GM13976 (cell line): ENCODE measurements at places on chromosomes 12 and 14.

DNA sequence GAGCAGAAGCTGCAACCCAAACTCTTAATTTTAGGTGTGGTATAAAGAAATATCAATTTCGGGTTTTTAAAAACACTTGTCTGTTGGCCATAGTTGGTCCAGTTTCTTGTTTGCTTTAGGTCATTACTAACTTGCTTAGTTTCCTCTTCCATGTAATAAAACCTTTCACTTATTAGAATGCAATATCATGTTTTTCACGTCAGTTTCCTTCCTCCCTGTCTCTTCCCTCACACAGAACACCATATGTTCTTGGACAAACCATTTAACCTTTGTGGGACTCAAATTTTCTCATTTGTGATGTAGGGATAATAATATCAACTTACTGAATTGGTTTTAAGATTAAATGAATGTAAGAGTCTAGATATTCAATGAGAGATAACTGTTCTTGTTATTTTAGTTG lies 22.9 kb downstream of the PMCH start:
- DNase-seq: no peak

DNA sequence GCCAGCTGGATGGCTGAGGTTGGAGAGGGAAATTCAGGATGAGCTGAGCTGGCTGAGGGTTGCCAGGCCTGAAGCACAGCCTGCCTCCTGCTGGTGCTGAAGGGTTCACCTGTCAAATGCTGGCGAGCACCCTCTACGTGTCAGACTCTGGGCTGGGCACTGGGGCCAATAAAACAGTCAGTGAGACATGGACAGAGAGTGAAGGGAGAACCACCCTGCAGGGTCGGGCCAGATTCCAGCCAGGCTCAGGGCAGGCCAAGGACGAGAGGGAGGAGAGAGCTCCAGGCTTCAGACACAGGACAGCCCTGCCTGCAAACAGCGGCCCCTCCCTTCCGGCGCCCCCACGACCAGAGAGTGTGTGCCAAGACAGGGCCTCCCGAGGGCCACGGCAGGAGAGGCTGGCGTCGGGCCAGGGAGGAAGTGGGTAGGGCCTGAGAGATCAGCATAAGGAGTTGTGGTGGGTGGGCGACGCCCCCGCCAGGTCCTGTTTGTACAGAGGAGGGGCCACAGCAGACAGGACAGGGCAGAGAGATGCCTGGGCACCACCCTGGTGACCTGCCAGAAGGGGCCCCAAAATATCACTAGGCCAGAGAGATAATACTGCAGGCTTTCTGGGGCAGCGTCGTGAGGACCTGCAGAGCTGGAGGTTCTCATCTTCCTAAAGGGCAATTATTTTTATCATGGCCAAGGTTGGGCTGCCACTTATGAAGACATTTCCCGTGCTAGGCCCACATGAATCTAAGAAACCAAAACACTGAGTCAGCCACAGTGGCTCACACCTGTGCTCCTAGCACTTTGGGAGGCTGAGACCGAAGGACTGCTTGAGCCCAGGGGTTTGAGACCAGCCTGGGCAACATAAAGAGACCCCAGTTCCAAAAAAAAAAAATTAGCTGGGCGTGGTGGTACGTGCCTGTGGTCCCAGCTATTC lies 73.1 kb upstream of the GPR68 start:
- DNase-seq: peak; percentile 55

GRCh38 chr14:50398189-50398580 lies 1.5 kb upstream of the CDKL1 start:
- DNase-seq: no peak

- peak; percentile 63 for DNase-seq
These were observed 1.4 kb downstream of the PLXNC1 start for GRCh38 chr12:94149781-94150239.

DNA sequence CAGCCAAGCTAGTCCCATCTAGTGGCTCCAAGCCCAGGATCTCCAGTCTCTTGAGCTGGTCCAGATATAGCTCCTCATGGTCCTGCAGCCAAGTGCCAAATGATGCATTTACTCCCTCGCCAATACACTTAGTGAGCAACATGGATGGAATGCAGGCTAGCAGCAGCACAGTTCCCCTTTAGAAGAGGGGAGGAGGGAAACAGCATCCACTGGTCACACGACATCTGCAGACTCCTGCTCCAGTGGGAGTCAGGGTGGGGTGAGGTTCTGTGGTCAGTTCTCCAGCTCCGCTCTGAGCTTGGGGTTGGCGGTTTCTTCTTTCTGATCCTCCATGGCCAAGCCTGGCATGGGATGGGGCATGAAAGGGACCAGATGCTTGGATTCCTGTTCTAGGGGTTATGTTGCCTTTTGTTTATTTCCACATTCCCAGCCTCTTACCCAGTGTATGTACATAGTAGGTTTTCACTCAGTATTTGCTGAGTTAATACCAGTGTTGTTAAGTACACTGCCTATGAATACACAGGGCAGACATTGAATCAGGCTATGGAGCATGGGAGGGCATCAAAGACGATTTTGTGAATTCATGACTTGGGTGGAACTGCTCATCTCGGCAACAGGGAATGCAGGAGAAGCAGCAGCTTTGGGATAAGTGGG lies 57.3 kb downstream of the GALNT16 start:
- DNase-seq: no peak

GRCh38 chr12:113473942-113474341 lies 2.3 kb upstream of the LHX5 start:
- DNase-seq: no peak

GRCh38 chr12:108612788-108613282 lies 15.0 kb upstream of the TMEM119 start:
- no peak for DNase-seq

GRCh38 chr12:58815235-58815634 lies 105.1 kb downstream of the LRIG3 start:
- DNase-seq: no peak

DNA sequence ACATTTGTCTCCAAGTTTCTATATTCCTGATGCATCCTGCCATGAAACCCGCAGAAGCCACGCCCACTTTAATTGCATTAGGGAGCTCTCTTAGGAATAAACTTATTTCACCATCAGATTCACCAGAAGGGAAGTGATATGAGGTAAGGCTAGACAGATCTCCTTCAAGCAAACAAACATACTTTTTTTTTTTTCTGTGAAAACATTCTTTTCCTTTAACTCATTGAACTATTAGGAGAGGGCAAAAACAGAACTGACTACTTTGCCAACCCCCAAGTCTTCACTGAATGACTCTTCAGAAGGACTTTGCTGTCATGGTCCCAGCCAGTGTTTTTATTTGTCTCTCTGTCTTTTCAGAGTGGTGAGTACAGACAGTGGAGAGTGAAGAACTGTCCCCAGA lies 48.4 kb downstream of the GTF2A1 start:
- no peak for DNase-seq

GRCh38 chr12:111448266-111448830 lies 42.6 kb downstream of the SH2B3 start:
- DNase-seq: no peak

DNA sequence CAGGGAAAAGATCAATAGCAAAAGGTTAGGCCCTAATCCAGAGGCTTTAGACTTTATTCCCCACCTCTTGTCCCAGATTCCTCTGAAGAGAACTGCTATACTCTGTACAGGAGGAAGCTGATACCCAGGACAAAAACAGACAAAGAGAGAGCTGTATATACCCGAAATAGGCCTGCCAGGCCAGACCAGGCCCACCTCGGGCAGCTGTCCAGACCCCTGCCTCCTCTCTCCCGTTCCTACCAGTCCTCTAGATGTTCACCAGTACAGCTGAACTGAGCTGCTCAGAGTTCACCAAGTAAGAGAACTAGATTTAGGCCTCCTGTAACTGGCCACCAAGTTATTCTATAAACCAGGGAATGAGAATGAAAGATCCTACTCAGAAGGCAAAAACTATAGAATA lies 4.7 kb downstream of the CHD4 start:
- DNase-seq: no peak

DNA sequence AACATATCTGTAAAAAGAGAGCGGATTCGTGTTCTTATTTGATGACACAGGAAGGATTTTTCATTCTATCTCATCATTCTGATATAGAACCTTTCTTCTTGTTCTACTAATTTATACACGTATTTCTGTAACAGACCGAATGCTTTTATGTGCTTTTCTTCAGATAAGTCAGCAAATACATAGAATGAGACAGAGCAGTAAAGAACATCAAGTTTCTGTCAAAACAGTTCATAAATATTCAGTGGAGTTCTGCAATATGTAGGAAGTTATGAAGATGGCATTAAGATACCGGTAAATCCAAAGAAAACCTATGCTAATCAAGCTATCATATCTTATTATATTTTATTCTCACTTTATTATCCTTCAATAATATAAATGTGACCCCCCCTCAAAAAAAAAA lies 280.6 kb downstream of the EGLN3 start:
- DNase-seq: no peak

DNA sequence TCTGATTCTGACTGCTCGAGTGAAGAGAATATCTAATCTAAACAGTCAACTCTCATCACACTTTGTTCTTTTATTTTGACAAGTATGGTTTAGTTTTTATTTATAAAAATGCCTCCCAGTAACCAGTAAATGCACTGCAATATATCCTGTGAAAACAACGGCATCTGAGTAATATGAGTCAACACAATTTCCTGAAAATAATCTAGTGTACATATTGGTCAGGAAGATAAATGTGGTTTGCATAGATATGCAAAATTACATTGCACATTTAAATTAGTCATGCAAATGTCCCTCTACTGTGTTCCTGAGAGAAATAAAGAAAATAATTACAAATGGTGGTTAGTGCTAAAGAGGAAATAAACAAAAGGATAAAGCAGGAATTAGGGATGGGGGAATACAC lies 1190.7 kb upstream of the SEL1L start:
- DNase-seq: no peak

- no peak for DNase-seq
These were observed 32.8 kb downstream of the PDZRN4 start for GRCh38 chr12:41220931-41221330.

DNA sequence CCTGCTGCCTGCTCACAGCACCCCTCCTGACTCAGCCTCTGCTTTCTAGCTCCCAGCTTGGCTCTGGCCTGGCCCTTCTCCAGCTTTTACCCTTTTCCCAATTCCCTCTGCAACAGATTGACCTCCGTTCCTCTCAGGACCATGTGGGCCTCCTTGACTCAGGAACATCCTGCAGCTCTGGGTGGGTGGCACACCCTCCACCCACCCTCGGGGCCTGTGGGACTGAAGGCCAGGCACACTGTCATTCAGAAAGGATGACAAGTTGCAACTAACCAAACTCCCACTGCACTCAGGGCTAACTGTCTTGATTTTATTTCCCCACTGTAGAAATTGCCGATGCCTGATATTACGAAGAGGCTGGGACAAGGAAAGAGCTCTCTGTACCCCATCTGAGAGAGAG lies 59.4 kb downstream of the HELB start:
- no peak for DNase-seq

- no peak for DNase-seq
These were observed 615.9 kb upstream of the MIS18BP1 start for GRCh38 chr14:45868863-45869262.

- DNase-seq: no peak
These were observed 1.6 kb upstream of the TNFRSF1A start for GRCh38 chr12:6343518-6343917.

DNA sequence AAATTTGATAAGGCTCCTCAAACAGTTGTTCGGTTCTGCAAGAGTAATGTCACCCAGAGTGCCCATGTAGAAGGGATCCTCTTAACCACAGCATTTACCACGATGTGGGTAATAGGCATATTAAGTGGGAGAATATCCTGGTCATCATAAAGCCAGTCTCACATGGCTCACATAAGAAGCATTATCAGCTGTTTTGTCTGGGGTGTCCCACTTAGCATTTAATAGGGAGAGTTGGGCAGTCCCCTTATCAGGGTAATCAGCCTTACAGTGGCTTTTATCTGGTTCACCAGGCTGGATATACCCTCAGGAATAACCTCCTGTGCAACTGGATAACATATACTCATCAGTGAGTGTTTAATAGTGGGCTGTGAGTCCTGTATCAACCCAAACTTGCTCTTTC lies 12.9 kb upstream of the TMEM263 start:
- no peak for DNase-seq

DNA sequence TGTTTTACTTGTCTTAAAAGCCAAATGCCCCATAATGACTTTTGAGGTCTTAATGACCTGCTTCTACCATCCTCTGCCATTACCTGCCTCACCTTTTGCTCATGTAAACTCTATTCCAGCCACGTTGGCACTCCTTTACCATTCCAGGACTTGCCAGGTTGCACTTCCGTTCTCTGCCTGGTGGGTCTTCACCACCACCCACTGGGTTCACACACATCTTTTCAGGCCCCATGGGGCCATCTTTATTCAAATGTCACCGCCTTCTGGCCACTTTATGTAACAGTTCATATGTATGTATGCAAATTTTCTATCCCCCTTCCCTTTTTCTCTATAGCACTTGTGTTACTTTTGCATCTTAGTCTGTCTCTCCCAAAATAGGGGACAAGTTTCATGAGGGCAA lies 57.7 kb downstream of the ATP2A2 start:
- DNase-seq: no peak

DNA sequence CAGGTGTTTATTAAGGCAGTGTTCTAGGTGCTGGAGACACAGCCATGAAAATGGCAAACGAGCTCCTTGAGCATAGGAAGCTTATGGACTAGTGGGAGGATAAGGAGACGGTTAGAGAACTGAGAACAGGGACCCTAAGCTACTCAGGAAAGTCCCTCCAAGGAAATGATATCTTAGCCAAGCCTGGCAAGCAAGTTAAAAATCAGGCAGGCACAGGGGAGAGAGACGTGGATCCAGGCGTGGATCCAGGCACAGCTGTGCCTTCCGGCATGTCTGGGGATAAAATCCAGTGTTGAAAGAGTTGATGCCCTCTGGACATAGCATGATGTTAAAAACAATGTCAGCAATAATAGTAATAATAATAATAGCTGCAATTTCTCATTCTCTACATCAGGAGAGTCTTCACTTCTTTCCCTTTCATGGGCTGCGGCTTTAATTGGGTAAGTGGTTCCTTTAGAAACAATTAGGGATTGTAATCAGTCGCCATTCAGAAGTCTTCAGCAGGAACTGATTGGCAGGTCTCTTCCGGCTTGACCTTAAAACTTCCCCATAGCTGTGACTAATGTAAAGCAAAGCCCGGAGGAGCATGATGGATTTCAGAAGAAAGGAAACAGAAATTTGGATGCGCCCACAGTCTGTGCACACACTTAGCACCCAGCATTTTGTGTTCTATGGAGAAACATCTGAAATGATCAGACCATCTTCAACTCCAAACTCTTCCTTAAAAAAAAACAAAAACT lies 230.2 kb downstream of the SLC41A2 start:
- no peak for DNase-seq

DNA sequence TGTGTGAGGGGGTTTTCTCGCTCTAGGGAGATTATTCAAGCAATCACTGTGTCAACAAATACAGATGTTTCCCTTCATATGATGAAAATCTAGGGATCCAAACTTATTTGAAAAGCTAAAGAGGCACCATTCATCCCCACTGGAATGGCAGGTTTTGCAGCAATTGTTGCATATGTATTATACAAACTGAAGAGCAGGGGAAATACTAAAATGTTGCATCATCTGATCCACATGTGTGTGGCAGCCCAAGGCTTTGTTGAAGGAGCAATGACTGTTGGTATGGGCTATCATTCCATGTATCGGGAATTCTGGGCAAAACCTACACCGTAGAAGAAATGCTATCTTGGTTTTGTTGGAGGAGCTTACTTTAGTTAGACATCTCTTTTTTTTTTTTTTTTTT lies 4.1 kb upstream of the PRPF40B start:
- DNase-seq: no peak
